ENCODE measurements at places on chromosomes 2 and 18. TPM values are rescaled to one million over a fixed set of nuclear protein-coding genes. Genes with fewer than 3 reads are reported as not detected.

GRCh38 chr2:120566331-120567035 lies 169.2 kb upstream of the GLI2 start:
- DNase-seq: no peak
- no peaks in the 10 kb centered on the region for H3K4me1 ChIP-seq
- H3K27ac ChIP-seq: no peak overlapping the region
- peaks cover 3% of the 10 kb centered on the region for H3K27me3 ChIP-seq
- H3K36me3 ChIP-seq: no peaks in the 10 kb centered on the region

DNA sequence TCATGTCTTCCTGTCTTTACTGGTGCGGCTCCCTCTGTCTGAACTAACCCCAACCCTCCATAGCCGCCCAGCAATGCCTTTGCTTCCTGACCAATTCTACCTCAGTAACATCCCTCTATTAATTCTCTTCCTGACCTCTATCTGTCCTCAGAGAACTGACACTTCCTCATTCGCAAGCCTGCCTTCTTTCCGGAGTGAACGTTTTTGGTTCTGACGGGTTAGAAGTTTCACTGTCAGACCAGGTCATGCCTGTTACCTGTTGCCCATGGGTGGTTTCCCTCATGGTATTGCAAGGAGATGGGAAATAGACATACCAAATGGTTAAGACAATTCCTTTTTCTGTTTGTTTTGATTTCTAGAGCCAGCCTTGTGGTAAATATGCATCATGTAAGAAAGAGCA lies 453.4 kb upstream of the SLC14A2 start:
- peaks cover 27% of the 10 kb centered on the region for H3K27me3 ChIP-seq
- peaks cover 3% of the 10 kb centered on the region for H3K4me1 ChIP-seq
- DNase-seq: no peak
- H3K4me3 ChIP-seq: no peak overlapping the region

- no peaks in the 10 kb centered on the region for H3K36me3 ChIP-seq
- no peak overlapping the region for H3K27ac ChIP-seq
- no peaks in the 10 kb centered on the region for H3K27me3 ChIP-seq
- H3K4me3 ChIP-seq: no peak overlapping the region
- H3K4me1 ChIP-seq: no peaks in the 10 kb centered on the region
Observed at GRCh38 chr18:25853691-25854433, 236.6 kb downstream of the SS18 start.

GRCh38 chr2:183416753-183417152 lies 292.5 kb downstream of the NUP35 start:
- no peak for DNase-seq
- H3K36me3 ChIP-seq: no peaks in the 10 kb centered on the region
- H3K27me3 ChIP-seq: no peaks in the 10 kb centered on the region
- no peaks in the 10 kb centered on the region for H3K4me1 ChIP-seq
- H3K27ac ChIP-seq: no peak overlapping the region
- no peak overlapping the region for H3K4me3 ChIP-seq

The ARHGAP28 gene
- total RNA-seq: not detected

DNA sequence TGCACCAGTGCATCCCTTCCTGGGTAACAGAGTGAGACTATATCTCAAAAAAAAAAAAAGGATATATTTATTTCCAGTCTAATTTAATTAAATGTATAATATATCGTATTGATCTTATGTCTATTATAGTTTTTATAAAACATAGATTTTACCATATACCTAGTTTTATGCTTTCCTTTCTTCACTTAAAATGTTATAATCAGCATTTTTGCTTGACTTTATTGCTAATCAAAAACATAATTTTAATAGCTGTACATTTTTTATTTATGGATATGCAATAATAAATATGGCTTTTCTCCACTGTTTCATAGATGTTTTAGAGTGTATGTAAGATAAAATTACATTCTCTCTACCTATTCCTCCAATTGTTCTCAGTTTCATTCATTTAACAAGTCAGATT lies 958.0 kb downstream of the EPHA4 start:
- no peak for DNase-seq
- H3K27me3 ChIP-seq: no peaks in the 10 kb centered on the region
- no peaks in the 10 kb centered on the region for H3K4me1 ChIP-seq
- H3K27ac ChIP-seq: no peak overlapping the region
- H3K36me3 ChIP-seq: no peaks in the 10 kb centered on the region

- no peak overlapping the region for H3K4me3 ChIP-seq
- no peaks in the 10 kb centered on the region for H3K36me3 ChIP-seq
- no peaks in the 10 kb centered on the region for H3K4me1 ChIP-seq
- peaks cover 53% of the 10 kb centered on the region for H3K27me3 ChIP-seq
- no peak for DNase-seq
Observed at GRCh38 chr2:26645762-26646161, 4.6 kb upstream of the CIB4 start.

DNA sequence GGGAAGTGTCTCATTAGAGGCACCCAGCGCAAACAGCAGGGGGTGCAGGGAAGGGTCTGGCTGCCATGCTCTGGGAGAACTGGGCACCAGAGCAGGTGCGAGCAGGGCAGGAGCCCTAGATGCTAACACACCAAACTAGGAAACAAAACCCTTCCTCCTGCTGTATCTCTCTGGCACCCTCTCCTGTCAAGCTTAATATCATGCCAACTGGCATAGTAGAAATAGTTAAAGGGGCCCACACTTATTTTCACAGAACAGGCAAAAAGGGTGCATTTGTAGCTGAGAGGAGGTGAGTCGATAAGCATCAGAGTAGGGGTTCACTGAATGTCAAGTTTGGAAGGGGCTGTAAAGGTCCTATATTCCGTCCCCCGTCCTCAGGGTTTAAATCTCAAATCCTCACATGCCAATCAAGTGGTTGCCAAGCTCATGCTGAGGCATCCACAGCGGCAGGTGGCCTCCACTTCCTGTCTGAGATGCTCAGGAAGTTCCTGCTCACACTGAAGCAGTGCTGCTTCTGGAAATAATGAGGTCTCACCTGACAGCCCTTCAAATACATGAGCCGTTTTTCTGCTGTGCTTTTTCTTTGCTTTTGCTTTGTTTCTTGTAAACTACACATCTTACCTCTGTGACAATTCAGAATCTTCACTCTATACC lies 14.9 kb upstream of the ACKR3 start:
- H3K27me3 ChIP-seq: no peaks in the 10 kb centered on the region
- H3K4me3 ChIP-seq: no peak overlapping the region
- no peak for DNase-seq
- peaks cover 34% of the 10 kb centered on the region for H3K36me3 ChIP-seq

The TGFBRAP1 gene
- total RNA-seq: 22.2 TPM

GRCh38 chr2:4556135-4556896 lies 852.9 kb downstream of the DCDC2C start:
- no peaks in the 10 kb centered on the region for H3K27me3 ChIP-seq
- H3K4me1 ChIP-seq: no peaks in the 10 kb centered on the region
- DNase-seq: no peak
- H3K27ac ChIP-seq: no peak overlapping the region
- no peaks in the 10 kb centered on the region for H3K36me3 ChIP-seq

The C1GALT1C1L gene
- 0.19 TPM for total RNA-seq

The G6PC2 gene
- total RNA-seq: not detected

The REG3A gene
- not detected for total RNA-seq

GRCh38 chr18:63097178-63097577 lies 222.4 kb downstream of the BCL2 start:
- no peak overlapping the region for H3K27ac ChIP-seq
- peaks cover 32% of the 10 kb centered on the region for H3K4me1 ChIP-seq
- peaks cover 63% of the 10 kb centered on the region for H3K27me3 ChIP-seq
- H3K4me3 ChIP-seq: no peak overlapping the region
- no peaks in the 10 kb centered on the region for H3K36me3 ChIP-seq

DNA sequence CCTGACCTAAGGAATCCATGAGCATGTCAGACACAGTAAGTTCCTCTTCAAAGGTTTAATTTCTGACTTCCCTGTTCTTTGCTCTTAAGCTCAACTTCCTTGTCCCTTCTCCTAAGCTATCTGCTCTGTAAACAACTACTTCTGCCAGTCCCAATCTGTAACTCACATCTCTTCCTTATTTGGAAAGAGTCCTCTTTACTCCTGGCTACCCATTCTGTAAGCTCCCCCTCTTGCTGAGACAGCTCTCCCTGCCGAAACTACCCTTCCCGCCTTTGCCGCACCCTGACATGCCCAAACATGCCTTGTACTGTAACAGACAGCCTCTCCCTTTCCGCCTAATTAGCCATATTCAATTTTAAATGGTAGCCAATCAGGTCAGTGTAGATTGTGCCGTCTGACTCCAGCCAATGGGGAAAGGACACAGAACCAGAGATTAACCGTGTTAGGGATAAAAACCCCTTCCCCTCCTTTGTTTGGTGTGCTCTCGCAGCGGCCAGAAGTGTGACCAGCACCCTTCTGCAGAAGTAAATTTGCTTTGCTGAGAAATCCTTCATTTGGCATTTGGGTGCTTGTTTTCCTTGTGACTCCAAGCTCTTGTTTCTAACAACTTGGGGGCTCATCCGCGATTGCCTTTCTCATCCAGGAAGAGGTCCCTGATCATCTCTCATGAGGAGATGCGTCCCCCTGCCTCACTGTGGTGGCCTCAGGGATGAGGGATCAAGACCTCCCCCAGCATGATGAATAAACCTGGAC lies 49.0 kb downstream of the PIAS2 start:
- H3K4me3 ChIP-seq: no peak overlapping the region
- H3K27me3 ChIP-seq: no peaks in the 10 kb centered on the region
- H3K36me3 ChIP-seq: peaks cover 25% of the 10 kb centered on the region
- H3K4me1 ChIP-seq: peaks cover 7% of the 10 kb centered on the region
- no peak overlapping the region for H3K27ac ChIP-seq
- DNase-seq: no peak

DNA sequence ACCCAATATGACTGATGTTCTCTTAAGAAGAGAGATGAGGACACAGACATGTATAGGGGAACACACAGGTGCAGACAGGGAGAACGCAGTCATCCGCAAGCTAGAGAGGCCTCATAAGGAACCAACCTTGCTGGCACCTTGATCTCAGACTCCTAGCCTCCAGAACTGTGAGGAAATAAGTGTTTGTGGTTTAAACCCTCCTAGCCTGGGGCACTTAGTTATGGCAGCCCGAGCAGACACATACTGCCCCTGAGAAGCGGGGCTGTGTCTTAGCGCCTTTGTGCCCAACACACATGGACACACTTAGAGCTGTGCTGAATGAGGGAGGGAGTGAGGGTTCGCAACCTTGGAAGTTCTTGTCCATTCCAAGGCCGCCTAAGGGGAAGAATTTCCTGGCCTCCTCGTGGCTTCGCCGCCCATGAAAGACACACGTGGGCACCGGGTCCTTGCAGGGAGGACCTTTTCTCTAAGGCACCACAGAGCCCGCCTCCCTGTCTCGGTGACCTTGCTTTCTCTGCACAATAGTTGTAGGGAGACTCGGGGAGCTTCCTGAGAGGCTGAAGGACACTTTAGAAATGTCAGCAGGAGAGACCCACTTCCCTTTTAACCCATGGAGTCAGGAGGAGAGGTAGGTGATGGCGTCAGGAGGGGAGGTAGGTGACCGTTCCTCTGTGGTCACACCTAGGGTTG lies 224.5 kb upstream of the HDAC4 start:
- peak overlapping the region; percentile 72 for H3K27ac ChIP-seq
- peaks cover 3% of the 10 kb centered on the region for H3K27me3 ChIP-seq
- DNase-seq: no peak
- H3K4me1 ChIP-seq: peaks cover 44% of the 10 kb centered on the region
- no peak overlapping the region for H3K4me3 ChIP-seq

DNA sequence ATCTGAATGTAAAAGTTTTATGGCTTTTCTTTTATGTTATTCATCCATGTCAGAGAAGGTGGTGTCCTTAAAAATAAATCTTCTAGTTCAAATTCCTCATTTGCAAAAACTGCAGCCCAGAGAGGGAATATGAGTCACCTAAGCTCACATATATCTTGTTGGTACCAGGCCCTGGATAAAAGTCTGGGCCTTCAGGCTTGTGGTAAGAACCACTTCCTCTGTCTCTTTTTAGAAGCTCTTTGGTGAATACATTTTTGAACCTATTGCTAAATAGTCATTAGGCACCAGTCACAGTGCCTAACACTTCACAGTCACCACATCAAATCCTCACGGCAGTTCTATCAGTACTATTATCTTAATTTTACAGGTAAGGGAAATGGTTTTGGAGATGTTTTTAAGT lies 199.2 kb downstream of the KCNS3 start:
- no peaks in the 10 kb centered on the region for H3K36me3 ChIP-seq
- no peak overlapping the region for H3K4me3 ChIP-seq
- peaks cover 3% of the 10 kb centered on the region for H3K4me1 ChIP-seq
- DNase-seq: no peak
- H3K27ac ChIP-seq: no peak overlapping the region

GRCh38 chr2:171297956-171298355 lies 135.8 kb downstream of the METTL8 start:
- peaks cover 3% of the 10 kb centered on the region for H3K4me1 ChIP-seq
- DNase-seq: no peak
- H3K36me3 ChIP-seq: no peaks in the 10 kb centered on the region
- no peak overlapping the region for H3K4me3 ChIP-seq
- H3K27ac ChIP-seq: no peak overlapping the region
- H3K27me3 ChIP-seq: no peaks in the 10 kb centered on the region

DNA sequence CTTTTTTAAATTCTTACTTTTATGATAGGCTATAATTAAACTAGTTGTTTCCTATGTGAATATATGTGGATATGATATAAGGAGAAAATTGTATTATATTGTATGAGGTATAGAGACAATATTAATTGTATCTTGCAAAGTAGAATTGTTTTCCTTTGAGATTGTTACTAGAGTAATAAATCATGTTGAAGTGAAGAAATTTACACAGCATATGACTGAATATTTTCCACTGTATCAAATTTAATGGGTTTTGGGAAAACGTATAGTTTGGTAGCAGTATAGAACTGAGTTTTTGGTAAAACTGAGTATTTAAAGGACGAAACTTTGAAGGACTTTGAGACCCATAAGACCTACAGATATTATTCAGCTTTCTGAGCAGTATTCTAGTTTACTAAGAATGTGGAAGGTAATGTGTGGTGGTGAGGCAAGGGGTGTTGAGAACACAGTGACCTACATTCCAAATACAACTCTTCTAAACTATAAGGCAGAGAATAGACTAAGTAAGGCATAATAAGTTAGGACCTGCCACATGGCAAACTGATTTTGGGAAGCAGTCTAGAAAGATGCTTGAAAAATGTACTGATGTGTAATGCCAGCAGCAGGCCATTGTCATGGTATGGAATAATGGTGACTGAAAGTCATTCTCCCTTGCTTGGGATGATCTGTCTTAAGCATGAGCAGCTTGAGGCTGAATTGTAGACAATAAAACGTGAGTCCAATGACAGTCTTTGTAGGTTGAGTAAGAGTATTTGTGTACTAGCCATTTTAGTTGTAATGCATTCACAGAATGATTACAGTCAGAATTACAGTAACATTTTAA lies 29.6 kb downstream of the PKP4 start:
- no peak overlapping the region for H3K4me3 ChIP-seq
- peaks cover 11% of the 10 kb centered on the region for H3K4me1 ChIP-seq
- no peak for DNase-seq
- no peaks in the 10 kb centered on the region for H3K27me3 ChIP-seq

- H3K27ac ChIP-seq: no peak overlapping the region
- peaks cover 4% of the 10 kb centered on the region for H3K27me3 ChIP-seq
- H3K4me3 ChIP-seq: no peak overlapping the region
- H3K4me1 ChIP-seq: no peaks in the 10 kb centered on the region
- no peaks in the 10 kb centered on the region for H3K36me3 ChIP-seq
Observed at GRCh38 chr2:189933911-189934399, 128.6 kb downstream of the MSTN start.

All from activated CD8-positive, alpha-beta memory T cell treated with anti-CD3 and anti-CD28 coated beads, Interleukin-2, amount 10 ng/mL, durations not matched to agents 7 days and 5 days (primary cell).